ENCODE measurements at places on chromosomes 1 and 21.
A peak's percentile ranks its signal among the peaks of the same experiment; 100 is the strongest.

- no peak for DNase-seq
Measured at GRCh38 chr1:147622731-147623130, 47.6 kb downstream of the ACP6 start.

- DNase-seq: no peak
Measured at GRCh38 chr1:10528066-10529014, 53.6 kb downstream of the PEX14 start.

DNA sequence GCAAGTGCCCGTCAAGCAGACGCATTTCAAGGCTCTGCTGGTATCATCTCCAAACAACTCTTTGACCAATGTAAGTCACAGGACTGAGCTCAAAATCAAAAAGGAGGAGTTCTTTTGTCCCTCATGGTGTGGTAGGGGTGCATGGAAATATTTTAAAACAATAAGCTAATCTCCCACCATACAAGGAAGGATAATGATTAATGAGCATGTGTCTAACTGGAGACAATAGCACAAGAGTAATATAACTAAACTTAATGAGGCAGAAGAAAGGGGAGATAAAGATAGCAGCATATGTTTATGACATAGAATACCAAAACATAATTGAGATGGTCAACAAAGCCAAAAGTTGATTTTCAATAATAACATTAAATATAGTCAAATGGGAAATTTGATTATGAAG lies 668.0 kb upstream of the ZP4 start:
- DNase-seq: no peak

DNA sequence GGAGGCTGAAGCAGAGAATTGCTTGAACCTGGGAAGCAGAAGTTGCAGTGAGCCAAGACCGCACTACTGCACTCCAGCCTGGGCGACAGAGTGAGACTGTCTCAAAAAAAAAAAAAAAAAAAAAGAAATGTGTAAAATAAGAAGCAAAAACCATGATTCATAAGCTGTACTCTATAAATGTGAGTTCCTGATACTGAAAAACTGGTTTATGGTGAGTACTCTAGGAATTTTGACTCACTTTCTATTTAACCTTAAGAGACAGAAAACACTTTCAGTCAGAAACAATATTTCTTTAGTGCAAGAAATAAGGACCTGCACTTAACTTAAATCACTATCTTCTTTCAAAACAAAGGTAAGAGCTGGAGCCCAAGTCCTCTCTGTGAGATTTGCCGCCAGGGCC lies 19.9 kb upstream of the POU2F1 start:
- DNase-seq: no peak

GRCh38 chr1:119943216-119943615 lies 46.9 kb upstream of the ADAM30 start:
- DNase-seq: no peak

DNA sequence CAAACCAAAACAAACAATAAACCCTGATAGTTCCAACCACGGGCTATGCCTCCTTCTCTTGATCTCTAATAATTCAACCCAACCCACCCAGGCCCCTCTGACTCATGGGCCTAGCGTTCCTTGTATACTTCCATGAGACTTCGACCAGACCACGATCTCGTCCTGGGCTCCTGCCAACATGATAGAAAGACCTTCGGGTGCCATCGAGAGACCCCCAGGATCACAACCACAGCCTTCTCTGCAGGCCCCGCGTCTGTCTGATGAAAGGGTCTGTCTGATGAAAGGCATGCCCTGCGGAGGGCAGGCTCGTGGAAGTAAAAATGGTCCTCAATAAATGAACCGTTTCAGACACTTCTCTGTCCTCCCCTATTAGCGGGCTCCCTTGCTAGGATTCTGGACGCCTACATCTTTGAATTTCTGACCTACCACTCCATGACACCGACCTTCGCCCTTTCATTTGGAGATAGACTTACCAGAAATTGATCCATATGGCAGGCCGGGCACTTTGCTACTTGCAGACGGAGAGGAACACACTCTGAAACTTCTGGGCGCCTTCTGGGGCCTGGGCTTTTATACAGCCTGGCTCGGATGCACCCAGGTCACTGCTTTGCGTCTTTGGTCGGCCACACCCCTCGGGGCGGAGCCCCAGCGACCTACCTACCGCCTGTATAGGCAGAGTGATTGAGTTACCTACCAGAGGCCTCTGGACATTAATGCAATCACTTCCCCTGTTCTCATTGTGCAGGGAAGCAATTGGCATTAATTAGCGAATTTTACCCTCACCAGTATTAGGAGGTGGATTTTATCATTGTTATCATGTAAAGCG lies 5.3 kb upstream of the KLF18 start:
- no peak for DNase-seq

- peak; percentile 56 for DNase-seq
Measured at GRCh38 chr1:161119092-161119903, 1.4 kb downstream of the NIT1 start.

- peak; percentile 74 for DNase-seq
Measured at GRCh38 chr1:43529206-43529731, 1.4 kb upstream of the PTPRF start.

- DNase-seq: no peak
Measured at GRCh38 chr1:39842836-39843235, 40.5 kb downstream of the TRIT1 start.

- peak; percentile 62 for DNase-seq
Measured at GRCh38 chr21:36134803-36135390, at the start of gene CBR3. TSS of gene CBR3 (plus strand) at chr21:36135079. CDS start at chr21:36135193, 114 bp downstream.

GRCh38 chr1:25735956-25736529 lies 64.0 kb upstream of the SELENON start:
- DNase-seq: no peak

- no peak for DNase-seq
Measured at GRCh38 chr1:70455291-70455690, 44.2 kb downstream of the CTH start.

DNA sequence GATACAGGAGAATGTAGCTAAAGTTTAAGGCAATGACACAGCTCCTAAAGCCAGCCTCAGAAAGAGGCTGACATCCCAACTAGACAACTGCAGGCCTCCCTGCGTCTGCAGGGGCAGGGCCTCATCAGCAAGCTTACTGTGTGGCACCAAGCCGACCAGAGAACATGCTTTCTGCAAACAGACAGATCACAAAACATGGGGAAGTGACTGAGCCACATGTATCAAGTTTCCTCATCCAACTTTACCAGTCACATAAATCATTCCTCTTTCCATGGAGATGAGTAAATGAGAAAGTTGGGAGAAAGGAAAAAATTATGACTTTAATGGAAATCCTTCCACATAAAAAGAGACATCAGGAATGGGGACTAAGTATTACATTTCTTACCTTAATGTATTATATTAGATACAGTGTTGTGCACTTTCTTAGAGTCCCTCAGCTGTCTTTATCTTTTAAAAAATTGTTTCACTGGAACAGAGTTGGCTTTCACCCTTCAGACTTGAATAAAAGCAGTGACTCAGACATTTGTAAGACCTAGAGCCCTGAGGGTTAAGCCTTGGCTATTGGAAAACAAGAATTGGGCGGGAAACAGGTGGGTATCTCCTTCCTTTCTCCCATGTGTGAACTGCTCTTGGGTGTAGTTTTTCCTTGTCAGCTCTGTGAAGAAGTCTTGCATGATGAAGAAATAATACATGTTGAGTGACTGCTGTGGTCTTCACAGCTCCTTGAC lies 305.7 kb upstream of the SNX7 start:
- DNase-seq: no peak

GRCh38 chr1:68653882-68654281 lies 157.0 kb upstream of the DEPDC1 start:
- no peak for DNase-seq

- no peak for DNase-seq
Measured at GRCh38 chr1:46096269-46097148, 35.9 kb downstream of the PIK3R3 start.

GRCh38 chr21:25688275-25689155 lies 46.2 kb downstream of the ATP5PF start:
- DNase-seq: no peak

- DNase-seq: no peak
Measured at GRCh38 chr1:16189921-16190621, 22.4 kb downstream of the ARHGEF19 start.

DNA sequence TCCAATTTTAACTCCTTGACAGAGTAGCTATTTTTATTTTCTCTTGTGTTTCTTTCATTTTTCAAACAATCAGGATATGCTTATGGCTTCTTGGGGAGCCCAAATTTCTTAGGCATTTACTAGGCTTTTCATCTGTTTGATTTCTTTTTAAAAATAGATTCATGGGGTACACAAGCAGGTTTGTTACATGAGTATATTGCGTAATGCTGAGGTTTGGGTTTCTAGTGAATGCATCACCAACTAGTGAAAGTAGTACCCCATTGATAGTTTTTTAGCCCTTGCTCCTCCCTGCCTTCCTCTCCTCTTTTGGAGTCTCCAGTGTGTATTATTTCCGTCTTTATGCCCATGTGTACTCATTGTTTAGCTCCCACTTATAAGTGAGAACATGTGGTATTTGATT lies 190.7 kb downstream of the CENPF start:
- DNase-seq: no peak

DNA sequence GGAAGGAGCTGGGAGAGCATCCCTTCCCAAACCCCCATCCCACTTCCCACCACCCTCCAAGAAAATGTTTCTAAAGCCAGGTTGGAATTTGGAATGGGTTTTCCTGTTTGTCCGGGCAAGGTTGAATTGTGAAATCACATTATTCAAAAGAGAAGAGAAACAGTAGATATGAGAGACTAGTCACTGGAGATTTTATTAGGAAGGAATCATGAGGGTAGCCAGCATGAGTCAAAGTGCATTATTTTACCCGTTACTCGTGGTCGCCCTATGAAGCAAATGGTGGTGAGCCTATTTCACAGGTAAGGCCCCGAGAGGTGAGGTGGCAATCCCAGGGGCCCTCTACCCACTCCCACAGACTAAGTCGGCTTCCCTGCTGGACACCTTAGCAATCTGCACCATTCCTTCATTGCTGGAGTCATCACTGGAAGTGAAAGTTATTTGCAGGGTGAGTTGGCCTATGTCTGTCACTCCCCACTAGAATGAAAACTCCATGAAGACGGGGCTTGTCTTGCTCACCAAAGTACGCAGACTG lies 52.8 kb downstream of the TOMM20 start:
- DNase-seq: peak; percentile 54

DNA sequence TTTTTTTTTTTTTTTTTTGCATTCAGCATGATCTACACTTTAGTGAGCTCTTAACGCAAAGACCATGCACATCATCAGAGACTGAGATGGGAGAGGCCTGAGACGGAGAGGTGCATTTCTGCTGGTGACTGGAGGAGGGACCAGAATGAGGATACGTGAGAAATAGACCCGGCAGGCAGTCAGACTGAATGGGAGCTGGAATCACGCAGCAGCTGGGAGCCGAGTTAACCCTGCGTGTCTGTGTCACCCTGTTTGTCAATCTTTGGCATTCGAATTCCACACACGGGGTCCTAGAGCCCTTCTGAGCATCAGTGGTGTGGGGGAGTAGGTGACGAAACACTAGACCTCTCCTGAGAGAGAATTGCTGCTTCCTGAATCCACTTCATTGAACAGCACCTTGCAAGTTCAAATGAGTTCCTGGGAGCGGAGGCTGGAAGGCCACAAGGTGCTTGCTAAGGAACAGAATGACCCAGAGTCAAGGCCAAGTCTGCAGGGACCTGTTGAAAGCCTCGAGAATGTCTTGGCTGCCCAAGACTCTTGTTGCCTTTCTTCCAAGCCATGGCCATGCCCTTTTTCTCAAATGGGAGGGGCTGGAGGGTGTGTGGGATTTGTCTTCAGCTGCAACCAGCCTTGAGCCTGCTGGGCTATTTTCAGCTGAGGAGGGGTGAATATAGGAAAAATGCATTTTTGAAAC lies 123.3 kb downstream of the CNIH3 start:
- DNase-seq: no peak

DNA sequence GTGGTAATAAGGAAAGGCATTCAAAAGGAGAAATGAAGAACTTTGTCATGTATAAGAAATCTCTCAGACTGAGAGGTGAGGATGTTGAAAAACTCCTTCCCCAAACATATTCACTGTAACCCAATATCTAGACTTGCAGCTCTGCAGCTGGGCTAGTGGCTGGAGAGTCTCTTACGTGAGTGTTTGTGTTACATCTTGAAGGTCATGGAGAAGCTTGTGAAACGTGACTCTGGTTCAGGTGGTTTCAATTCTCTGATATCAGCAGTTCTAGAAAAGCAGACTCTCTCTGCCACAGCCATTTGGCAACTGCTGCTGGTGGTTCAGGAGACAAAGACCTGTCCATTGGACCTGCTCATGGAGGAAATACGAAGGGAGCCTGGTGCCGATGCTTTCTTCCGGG lies 55.0 kb upstream of the EPHA8 start:
- DNase-seq: no peak

GRCh38 chr1:73674945-73675561 lies 522.9 kb downstream of the LRRIQ3 start:
- no peak for DNase-seq

DNA sequence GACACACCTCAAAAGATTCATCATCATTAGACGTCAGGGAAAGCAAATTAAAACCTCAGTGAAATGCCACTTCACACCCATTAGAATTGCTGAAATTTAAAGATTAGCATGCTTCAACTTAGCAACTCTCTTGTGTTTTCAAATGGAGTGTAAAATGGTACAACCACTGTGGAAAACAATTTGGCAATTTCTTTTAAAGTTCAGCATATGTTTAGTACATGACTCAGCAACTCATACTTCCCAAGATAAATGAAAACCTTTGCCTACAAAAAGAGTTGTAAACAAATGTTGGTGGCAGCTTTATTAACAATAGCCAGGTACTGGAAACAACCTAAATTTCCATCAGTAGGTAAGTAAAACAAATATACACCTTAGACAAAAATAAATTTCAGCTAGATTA lies 42.7 kb downstream of the ST3GAL3 start:
- no peak for DNase-seq

GRCh38 chr1:184112176-184112948 lies 60.8 kb downstream of the TSEN15 start:
- DNase-seq: no peak

GRCh38 chr1:7752512-7753417 lies 18.3 kb upstream of the VAMP3 start:
- peak; percentile 15 for DNase-seq

GRCh38 chr1:172585348-172585747 lies 52.4 kb downstream of the SUCO start:
- no peak for DNase-seq

DNA sequence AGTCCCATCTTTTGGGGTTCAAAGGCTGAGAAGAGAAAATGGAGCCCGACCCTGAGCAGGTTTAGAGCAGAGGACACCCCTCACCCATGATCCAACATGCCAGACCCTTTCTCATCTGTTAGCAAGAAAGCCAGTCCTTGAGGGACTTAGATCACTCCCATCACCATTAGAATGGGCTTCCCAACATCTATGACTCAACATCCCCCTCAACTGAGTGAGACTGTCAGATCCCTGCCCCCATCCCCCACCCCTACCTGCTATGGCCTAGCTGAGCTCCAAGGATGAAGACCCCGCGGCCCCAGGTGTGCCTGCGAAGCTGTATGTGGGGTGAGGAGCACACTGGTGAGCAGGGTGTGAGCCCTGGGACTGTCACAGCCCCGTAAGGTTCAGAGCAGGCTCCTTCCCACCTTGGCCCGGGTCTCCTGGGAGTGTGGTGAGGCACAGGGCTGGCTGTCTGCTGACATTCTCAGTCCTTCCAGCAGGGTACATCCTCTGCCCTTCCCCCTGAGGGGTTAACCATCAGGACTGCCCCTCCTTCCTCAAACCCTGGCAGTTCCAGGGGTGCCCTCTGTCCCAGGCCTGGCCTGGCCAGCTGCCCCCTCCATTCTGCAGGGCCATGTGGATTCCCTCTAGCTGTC lies 21.4 kb upstream of the BLACAT1 start:
- no peak for DNase-seq
